Suppressor macrophage (primary cell): ENCODE measurements at places on chromosomes 1 and 21.

DNA sequence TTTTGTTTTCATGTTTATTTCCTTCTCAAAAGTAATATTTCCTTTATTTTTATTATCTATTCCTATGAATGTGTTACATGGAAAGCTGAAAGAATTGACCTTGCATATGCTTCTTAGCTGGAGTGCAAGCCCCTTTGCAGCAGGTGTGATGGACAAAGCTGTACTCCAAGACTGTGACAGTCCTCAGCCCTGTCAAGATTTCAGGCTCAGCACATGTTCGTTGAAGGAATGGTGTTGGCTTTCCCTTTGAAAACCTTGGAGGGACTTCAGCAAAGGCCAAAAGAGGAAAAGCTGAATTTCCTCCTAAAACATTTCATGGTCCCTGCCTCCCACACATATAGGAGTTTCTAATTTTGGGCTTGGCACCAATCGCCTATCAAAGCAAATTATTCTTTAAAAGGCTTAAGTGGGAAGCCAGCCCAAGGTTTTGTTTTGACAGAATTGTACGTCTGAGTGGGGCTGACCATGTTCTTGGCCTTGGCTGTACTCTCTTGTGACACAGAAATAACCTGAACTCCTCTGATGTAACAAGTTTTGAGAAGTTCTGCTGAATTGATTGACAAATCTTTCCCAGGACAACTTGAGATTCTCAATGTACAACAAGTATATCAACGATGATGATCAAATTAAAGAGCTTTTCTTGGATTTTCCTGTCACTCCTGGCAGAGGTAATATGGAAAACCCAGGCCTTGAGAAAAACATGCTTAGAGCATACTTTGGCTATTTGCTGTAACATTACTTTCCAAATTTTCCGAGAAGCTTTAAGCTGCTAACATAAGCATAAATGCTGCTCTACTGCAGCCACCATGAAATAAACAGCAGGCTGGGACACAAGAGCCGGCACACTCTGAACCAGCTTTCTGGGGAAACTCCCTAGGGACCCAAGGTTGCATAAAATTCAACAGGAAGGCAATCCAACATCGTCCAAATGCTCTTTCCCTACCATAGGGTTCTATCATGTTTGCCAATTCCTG lies 135.7 kb upstream of the ZNF648 start:
- peak; percentile 36 for DNase-seq

DNA sequence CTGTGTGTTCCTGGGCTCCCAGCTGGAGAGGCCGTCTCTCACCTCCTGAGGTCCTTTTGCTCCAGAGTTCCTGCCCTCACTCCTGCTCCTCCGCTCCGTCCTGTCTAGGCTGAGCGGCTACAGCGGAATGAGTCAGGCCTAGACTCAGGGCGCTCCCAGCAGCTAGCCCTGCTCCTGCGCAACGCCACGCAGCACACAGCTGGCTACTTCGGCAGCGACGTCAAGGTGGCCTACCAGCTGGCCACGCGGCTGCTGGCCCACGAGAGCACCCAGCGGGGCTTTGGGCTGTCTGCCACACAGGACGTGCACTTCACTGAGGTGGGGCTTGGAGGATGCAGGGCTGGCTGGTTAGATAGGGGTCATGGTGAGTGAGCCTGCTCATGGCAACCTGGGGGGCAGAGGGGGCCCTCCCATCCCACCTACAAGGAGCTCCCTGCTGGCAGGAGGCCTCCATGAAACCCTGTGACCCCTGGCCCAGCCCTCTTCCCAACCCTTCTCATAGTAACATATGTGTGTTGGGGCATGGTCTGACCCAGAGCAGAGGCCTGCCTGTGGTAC lies 15.1 kb downstream of the PSRC1 start:
- DNase-seq = no peak

DNA sequence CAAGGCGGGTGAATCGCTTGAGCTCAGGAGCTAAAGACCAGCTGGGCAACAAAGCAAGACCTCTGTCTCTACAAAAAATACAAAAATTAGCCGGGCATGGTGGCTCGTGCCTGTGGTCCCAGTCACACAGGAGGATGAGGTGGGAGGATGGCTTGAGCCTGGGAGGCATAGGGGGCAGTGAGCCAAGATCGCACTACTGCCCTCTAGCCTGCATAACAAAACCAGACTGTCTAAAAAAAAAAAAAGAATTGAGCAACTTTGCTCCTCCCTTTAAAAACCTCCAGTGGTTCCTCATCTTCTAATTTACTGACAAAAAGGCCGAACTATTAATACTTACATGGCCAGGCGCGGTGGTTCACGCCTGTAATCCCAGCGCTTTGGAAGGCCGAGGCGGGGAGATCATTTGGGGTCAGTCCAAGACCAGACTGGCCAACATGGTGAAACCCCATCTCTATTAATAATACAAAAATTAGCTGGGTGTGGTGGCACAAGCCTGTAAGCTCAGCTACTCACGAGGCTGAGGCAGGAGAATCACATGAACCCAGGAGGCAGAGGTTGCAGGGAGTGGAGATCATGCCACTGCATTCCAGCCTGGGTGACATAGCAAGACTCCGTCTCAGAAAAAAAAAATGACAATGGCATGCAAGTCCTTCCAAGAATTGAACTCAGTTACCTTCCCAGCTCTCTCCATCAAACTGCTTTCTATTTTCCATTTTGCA lies 4.4 kb downstream of the ACBD3 start:
- peak; percentile 88 for DNase-seq

- DNase-seq = no peak
These were observed 28.8 kb upstream of the GCLM start for GRCh38 chr1:93937997-93938396.

DNA sequence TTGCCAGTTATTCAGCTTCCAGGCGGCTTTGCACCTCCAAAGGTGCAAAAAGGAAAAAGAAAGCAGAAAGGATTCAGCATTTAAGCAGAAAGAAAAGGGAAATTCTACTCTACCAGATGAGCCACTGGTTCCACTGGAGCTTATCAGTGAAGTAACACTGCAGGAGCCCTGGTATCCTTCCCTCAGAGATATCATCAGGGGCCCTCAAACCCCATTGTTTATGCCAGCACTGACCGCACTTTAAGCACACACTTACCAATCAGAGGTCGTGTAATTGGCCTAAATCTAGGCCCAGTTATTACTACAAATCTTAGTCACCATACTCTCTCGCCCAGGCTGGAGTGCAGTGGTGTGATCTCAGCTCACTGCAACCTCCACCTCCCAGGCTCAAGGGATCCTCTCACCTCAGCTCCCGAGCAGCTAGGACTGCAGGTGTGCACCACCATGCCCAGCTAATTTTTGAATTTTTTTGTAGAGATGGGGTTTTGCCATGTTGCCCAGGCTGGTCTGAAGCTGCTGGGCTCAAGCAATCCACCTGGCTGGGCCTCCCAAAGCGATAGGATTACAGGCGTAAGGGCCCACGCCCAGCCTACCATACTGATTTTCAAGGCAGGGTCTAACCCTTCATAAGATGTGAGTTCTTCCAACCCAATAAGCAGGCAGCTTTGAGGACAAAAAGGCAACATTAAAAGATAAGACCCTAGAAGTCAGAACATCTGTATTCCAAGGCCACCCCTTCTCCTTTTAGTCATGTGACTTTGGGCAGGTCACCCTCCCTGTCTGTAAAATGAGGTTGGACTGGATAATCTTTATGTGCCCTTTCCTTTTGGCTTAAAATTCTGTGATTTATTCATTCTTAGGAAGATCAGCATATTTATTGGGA lies 125.3 kb downstream of the SYT2 start:
- DNase-seq = no peak

GRCh38 chr1:56098946-56099345 lies 480.4 kb downstream of the PLPP3 start:
- no peak for DNase-seq

DNA sequence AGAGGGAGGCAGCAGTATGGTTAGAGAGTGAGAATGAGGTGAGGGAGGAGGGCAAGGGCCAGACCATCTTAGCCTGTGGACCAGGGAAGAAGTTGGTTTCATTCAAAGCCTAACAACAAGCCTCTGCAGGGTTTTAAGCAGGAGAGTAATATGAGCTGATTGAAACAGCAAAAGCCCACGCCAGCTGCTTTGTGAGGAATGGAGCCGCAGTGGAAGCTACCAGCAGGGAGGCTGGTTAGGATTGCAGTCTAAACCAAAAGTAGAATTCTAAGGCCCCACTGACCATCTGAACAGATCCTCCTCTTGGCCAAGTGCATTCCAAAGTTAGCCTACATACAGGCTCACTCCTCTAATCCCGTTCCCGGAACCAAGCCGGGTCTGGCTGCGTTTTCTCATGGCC lies 44.8 kb downstream of the OLFML3 start:
- DNase-seq = no peak

GRCh38 chr1:235270625-235271024 lies 57.4 kb downstream of the ARID4B start:
- DNase-seq = peak; percentile 2

DNA sequence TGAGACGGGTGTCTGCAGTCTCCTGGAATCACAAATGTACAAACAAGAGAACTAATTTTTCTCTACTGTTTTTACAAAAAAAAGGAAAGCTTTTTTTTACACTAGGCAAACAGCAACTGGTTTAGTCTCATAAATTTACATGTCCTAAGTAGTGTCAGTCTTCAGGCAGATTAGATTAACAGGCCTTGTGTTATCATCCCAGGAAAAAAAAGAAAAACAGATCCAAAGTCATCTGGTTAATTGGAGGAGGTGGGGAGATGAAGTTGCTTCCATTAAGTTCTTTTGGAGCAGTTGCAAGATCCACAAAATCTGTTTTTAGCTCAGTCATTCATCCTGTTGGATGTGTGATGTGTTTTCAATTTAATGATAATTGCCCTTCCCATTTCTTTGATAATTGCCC lies 363.5 kb upstream of the ADGRL2 start:
- DNase-seq = no peak

DNA sequence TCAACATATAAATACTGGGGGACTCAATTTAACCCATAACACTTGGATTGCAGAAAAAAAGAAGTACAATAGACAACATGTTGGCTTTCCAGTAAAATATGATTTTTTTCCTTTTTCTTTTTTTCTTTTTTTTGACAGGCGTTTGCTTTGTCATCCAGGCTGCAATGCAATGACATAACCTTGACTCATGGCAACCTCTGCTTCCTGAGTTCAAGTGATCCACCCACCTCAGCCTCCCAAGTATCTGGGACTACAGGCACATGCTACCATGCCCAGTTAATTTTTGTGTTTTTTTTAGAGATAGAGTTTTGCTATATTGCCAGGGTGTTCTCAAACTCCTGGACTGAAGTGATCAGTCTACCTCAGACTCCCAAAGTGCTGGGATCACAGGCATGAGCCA lies 1512.0 kb upstream of the PRMT6 start:
- DNase-seq = no peak

DNA sequence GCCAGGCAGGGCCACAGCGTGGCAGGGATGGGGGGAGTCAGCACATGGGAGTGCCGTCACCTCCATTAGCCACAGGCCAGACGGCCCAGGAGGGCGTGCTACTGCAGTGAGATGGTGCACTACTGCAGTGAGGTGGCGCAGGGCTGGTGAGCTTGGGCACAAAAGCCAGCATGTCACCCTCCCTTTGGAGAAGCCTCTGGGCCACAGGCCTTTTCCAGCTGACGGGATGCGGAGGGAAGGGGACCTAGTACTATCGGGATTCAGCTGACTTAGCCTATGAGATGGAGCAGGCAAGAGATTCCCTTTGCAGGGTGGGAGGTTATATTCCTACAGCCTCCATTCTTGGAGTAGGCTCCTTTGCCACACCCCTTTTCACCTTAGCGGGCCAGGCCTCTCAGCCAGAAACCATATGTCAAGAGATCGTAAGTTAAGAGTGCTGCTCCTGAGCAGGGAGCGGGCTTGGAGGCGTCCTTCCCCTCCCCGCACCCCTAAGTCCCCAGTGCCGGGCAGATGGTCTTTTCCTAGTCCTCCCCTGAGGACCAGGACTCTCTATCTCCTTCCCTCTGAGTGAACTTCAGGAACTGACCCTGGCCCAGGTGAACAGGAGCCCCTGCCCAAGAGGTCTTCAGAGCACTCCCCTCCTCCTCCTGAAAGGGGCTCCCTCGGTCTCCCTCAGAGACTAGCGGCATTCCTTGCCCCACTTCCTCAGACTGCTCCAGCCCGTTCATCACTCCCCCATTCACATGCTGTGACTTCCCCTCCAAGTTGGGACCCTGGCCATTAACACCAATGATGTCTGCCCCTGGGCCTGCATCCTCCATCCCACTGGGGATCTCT lies 8.2 kb downstream of the NES start:
- no peak for DNase-seq

DNA sequence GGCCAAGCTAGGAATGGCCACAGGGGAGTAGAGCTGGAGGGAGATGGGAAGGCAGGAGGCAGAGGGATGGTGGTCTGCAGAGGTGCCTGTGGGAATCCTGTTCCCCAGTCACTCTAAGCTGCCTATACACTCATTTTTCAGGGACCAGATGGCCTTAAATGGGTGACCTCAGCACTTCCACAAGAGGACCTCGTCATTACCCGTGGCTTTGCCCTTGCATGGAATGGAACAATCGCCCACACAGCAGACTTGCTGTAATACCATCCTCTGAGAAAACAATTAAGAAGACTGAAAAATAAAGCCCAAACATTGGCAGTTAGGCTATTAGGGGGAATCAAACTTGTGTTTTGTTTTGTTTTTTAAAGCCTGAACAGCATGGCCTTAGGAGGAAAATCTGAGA lies 12.9 kb upstream of the TNN start:
- peak; percentile 57 for DNase-seq

DNA sequence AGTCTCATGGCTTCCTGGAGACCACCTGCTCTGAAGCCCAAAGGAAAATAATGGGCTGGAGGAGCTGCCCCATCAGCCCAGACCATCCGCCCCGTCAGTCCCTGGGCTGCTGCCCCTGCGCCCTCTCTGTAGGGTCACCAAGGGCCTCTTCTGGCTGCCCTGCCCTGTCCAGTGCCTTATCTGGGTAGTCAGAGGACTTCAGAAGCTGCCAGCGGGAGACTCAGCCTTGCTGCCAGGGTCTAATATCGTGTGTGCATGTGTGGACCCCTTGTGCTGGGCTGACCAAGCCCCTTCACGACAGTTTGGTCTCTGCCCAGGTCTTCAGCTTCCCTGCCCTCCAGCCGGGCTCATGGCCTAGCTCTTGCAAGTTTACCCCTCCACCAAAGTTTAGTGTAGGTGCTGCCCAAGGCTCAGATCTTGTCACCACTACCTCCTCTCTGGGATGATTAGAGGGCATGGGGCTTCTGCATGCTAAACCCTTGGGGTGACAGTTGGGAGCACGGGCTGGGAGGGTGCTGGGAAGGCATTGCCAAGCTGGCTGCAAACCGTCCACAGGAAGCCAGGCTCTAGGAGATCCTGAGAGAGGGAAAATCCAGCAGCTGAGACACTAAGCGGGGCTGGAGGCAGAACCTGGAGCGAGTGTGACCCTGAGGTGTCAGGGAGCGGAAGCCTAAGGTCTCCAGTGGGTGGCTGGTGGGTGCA lies 20.6 kb downstream of the NENF start:
- DNase-seq = no peak

GRCh38 chr1:94602316-94602715 lies 60.8 kb upstream of the F3 start:
- DNase-seq = peak; percentile 67
